ENCODE measurements at places on chromosomes 7 and 10.

DNA sequence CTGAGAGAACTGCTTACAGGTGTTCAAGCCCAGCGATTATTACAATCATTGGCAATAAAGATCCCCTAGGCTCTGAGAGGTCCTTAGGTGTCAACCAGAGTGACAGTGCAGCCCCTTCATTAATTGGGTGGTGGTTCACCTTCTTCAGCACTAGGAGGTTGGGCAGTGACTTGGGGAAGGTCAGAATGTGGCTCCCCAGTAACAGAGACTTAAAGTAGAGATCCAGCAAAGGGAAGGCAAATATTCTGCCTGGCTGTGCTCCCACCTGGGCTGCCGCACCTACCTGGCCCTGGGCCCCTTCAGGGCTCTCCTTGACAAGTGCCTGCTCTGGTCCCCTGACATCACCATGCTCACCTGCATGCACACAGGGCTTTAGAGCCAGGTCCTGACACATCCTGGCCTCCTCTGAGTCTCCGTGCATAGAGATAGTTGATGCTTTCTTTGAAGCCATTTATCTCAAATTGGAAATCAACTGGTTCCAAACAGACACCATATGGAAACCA lies 1.9 kb downstream of the CLRN3 start:
- DNase-seq: no peak

DNA sequence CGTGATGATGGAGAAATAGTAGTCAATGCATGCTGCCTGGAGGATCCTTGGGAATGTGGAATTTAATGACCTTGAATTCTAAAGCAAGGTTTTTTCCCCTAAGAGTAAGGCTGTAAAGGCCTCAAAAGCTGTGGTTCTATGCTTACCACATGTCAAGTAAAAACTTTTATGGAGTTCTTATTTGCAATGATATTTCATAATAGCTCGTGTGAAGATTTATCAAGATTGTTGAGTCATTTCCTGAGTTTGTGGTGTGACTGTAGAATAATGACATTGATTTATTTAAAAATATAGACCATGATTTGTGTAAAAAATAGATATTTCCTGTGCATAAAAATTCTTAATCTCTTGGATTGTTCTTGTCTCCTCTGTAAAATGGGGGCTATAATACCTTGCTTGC lies 67.5 kb upstream of the SORCS1 start:
- DNase-seq: no peak

DNA sequence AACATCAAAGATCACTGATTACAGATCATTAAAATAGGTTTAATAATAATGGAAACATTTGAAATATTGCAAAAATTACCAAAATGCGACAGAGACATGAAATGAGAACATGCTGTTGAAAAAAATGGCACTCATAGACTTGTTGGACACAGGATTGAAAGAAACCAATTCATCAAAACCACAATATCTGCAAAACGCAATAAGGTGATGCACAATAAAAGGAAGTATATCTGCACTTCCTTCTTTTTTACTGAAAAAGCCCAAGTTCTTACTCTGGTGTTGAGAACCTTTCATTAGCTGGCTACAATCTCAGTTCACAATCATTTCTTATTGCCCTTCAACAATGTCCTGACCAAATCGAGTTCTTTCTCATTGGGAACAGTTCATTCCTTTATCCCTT lies 28.7 kb downstream of the TMEM106B start:
- no peak for DNase-seq

GRCh38 chr10:36531621-36532020 lies 593.8 kb upstream of the ANKRD30A start:
- no peak for DNase-seq

DNA sequence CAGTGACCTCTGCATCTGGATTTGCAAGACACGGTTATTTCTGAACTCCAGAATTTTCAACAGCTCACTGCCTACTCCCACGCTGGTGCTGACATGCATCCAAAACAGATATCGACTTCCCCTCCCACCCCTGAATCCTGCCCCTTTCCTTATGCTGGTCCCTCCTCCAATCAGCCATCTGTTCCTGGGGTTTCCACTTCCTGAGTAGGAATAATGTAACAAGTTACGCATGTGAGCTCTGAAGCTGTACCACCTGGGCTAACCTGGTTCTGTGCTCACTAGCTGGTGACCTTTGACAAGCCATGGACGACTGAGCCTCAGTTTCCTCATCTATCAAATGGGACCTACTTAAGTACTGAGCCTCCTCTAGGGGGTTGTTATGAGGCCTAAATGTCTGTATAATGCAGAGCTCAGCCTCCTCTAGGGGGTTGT lies 1.7 kb upstream of the NCAPG2 start:
- DNase-seq: no peak

- no peak for DNase-seq
Observed at GRCh38 chr10:79092292-79092896, 23.6 kb downstream of the ZMIZ1 start.

GRCh38 chr7:21547501-21547900 lies 4.7 kb downstream of the DNAH11 start:
- no peak for DNase-seq

- no peak for DNase-seq
Observed at GRCh38 chr7:151590071-151590849, 70.6 kb upstream of the RHEB start.

- DNase-seq: no peak
Observed at GRCh38 chr10:123478116-123478515, 188.0 kb upstream of the GPR26 start.

- no peak for DNase-seq
Observed at GRCh38 chr10:132705173-132705572, 80.8 kb downstream of the NKX6-2 start.

DNA sequence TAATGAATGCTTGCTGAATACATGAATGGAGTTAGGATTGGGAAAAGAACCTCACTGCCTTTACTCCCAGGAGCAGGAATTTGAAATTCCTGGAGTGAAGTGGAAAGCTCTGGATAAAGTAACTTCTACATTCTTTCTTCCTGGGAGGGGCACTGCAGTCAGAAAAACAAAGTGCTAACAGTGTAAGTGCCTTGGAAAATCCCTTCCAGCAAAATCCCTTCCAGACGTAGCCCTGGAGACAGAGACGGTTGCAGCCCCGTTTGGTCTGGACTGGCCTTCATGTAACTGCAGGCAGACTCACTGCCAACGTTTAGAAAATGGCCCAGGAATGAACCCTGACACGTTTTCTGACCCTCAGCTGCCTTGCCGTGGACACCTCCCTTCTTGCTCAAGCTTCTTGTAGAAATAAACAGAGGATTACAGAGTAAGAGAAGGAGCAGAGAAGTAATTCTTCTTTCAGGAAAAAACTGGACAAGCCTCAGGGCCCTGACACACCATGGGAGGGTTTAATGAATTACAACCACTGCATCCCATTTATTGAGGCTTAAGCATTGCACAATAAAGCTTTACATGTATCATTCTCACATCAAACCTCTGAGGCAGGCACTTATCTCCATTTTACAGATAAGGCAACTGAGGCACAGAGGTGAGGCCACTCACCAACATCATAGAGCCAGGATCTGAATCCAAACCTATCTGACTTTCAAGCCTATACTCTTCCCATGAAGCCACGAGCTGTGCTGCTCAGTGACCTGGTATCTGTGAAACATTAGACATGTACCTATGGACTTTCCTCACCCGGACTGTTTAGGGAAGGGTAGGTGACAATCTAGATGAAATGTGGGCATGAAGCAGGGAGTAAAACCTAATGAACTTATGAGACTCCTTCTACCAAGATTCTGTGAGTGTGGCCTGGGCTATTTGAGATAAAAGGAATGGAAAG lies 7.8 kb downstream of the ITPRIP start:
- DNase-seq: no peak

DNA sequence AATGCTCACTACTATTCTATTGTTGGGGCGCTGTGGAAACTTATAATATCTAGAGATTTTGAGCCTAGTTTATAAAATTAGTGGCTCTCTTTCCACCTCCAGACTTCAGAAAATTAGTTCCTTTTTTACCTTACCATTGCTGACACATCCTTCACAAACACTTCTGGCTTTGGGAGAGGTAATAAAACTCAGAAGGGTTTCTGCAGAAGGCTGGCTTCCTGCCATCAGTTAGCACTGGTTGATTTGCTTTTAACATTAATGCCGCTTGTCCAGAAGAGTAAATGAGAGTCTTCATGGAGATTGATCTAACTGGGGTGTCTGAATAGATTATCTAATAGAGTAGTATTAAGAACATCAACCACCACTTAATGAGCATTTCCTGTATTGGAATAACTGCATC lies 20.3 kb downstream of the ACSM6 start:
- DNase-seq: no peak
